T-helper 17 cell (primary cell): ENCODE measurements at places on chromosomes 1 and 21. TPM values are rescaled to one million over a fixed set of nuclear protein-coding genes. Genes with fewer than 3 reads are reported as not detected.

GRCh38 chr1:2342384-2343022 lies 48.9 kb downstream of the MORN1 start:
- DNase-seq: no peak

DNA sequence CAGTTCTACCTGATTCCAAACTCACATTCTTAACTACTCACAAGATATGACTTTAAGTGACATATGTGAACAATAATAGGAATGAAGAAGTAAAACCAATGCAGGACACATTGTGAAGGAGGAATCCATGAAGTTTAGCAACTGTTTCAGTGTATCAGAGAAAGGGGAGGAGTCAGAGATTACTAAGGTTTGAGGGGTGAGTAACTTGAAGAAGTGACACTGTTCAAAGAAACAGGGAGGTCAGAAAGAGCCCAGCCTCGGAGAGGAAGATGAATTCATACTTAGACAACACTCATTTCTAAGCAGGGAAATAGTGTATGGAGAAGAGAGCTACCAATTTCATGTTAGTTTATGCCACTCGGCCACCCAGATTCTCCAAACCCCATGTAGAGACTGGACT lies 28.2 kb upstream of the RPF1 start:
- no peak for DNase-seq

- DNase-seq: no peak
Measured at GRCh38 chr1:55402671-55403464, 187.7 kb upstream of the USP24 start.

- DNase-seq: no peak
Measured at GRCh38 chr1:32380057-32380456, 14.2 kb downstream of the BSDC1 start.

Gene DMRTA2
- not detected for total RNA-seq

Gene TOE1
- total RNA-seq: 52.5 TPM
